ENCODE measurements at places on chromosomes 11 and 22.

DNA sequence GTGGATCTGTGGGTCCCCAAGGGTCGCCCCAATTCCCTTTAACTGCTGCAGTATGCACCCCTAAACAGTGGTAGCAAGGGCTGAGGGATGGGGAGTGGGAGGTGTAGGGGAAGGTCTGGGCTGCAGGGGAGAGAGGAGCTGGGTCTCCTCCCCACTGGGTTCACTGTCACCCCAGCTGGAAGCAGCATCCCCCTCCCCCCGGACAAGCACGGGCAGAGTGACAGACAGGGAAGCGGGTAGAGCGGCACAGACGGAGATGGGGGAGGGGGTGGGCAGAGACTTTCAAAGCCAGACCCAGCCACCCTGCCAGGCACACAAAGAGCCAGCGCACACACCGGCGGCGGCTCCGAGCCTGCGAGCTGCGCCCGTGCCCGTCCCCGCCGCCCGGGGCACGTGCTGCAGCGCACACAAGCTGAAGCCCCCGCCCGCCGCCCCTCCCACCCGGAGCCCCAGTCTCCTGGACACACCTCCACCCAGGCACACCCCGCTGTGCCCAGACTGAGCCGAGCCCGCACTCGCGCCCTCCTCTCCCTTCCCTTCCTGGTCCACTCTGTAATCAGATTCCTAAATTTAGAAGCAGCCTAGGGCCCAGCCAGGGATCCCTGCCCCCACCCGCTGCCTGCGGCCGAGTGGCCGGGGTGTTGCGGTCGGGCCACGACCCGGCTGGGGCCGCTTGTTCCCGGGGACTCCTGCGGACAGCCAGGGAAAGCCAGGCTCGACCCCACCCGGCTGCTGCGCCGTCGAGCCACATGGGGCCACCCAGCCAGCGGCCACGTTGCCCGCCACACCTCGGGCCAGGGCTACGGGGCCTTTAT lies 935 bp upstream of the RCOR2 start:
- no peaks in the 10 kb centered on the region for H3K27me3 ChIP-seq
- H3K27ac ChIP-seq: peak overlapping the region; percentile 85
- peaks cover 34% of the 10 kb centered on the region for H3K4me1 ChIP-seq
- H3K36me3 ChIP-seq: no peaks in the 10 kb centered on the region

DNA sequence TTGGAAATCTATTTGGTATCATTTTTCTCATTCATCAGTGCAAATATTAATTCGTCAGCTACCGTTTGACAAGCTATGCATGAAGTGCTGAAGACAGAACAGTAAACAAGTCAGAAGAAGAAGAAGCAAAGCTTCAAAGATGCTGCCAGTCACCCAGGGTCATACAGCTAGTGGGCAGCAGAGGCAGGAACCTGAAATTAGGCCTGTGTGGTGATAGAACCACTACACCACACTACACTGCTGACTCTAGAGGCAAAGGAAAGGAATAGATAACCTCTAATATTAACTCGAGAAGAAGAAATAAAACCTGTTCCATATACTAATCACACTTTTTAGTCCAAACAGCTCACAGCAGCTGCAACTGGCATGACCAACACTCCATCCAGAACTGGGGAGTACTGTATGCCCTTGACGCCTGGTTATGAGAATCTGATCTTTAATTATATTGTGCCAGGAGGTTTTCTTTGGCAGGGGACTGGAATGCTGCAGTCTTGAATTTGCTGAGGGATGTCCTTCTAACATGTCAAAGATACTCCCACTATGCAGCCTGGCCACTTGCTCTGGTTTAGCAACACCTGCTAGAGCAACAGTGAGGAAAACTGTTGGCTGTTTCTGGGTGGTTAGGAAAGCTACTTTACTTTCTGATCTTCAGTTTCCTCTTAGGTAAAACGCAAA lies 73.0 kb downstream of the PAK1 start:
- no peak overlapping the region for H3K27ac ChIP-seq
- no peaks in the 10 kb centered on the region for H3K4me1 ChIP-seq
- DNase-seq: no peak
- no peaks in the 10 kb centered on the region for H3K36me3 ChIP-seq
- no peaks in the 10 kb centered on the region for H3K27me3 ChIP-seq

DNA sequence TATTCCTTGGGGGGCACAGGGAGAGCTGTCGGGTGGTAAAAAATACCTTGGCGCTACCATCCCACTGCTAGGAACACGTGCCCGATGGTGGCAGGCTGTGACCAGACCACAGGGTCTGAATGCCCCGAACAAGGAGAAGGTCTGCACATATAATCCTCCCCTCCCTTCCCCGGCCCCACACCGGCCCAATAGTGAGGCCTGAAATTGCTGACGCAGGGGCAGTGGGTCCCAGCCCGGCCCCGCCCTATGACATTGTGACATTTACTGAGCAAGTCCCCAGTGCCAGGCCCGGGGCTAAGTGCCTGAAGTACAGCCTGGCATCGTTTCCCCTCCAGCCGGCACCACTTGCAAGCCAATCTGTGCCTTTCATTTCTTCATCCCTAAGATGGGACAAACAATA lies 19.5 kb downstream of the MN1 start:
- H3K36me3 ChIP-seq: no peaks in the 10 kb centered on the region
- H3K27me3 ChIP-seq: no peaks in the 10 kb centered on the region
- no peak overlapping the region for H3K27ac ChIP-seq
- no peak overlapping the region for H3K4me3 ChIP-seq

DNA sequence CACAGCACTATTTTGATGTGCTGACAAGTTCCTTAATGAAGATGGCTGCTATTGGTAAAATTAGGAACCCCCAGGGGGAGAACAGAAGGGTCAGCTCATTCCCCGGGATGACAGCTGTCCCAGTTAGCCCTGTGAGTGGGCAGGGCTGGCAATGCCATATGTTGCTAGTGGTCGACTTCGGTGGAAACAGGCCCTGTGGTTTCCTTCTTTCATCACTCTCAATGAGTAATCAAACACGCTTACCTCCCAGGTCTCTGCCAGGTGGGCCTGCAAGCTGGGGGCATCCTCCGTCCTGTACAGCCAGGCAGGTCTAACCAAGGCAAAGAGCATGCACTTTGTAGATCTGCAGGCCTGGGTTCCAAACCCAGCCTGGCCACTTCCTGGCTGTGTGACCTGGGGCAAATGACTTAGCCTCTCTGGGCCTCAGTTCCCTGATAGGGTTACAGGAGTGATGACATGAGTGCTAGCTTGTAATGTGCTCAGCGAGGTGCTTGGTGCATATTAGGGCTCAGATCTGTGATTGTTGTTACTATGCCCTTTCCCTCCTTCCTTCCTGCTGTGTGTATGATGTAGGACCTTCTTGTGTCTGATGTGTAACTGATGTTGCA lies 85.2 kb downstream of the TSPAN18 start:
- no peaks in the 10 kb centered on the region for H3K4me1 ChIP-seq
- H3K27ac ChIP-seq: no peak overlapping the region
- no peaks in the 10 kb centered on the region for H3K36me3 ChIP-seq
- H3K27me3 ChIP-seq: no peaks in the 10 kb centered on the region
- no peak for DNase-seq

GRCh38 chr11:82981852-82982251 lies 80.3 kb downstream of the DDIAS start:
- no peak overlapping the region for H3K27ac ChIP-seq
- no peaks in the 10 kb centered on the region for H3K27me3 ChIP-seq
- DNase-seq: no peak
- no peaks in the 10 kb centered on the region for H3K36me3 ChIP-seq

DNA sequence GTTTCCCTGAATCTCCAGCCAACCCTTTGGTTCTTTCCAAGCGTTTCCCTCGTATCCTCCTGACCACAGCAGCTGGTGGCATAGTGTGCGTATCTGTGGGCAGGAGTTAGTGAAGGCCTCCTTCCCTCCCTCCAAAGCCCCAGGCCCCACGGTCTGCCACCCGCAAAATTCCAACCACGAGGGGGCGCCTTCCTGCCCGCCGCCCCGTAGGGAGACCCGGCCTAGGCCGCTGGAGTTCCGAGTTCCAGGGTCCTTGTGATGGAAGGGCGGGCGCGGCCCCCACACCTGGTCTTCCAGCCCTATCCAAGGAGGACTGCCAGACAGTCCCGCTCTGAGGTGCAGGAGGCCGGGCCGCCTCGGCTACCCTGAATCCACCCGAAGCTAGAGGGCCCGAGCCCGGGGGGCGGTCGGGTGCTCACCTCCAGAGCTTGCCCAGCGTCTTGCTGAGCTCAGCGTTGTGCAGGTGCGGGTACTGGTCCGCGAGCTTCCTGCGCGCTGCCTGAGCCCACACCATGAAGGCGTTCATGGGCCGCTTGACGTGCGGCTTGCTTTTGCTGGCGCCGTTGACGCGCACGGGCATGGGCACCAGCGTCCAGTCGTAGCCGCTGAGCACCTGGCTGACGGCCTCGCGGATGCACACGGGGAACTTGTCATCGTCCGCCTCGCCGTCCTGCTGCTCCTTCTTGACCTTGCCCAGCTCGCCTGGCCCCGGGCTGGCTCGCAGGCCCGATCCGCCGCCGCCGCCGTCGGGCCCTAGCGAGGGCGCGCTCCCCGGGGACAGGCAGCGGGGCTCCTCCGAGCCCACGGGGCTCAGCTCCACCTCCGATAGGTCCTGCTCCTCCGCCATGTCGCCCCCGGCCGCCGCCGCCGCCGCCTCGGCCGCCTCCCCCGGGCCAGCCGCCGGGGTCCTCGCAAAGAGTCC lies 1.2 kb downstream of the SOX10 start:
- no peaks in the 10 kb centered on the region for H3K36me3 ChIP-seq
- no peak for DNase-seq
- H3K27me3 ChIP-seq: no peaks in the 10 kb centered on the region
- no peaks in the 10 kb centered on the region for H3K4me1 ChIP-seq

DNA sequence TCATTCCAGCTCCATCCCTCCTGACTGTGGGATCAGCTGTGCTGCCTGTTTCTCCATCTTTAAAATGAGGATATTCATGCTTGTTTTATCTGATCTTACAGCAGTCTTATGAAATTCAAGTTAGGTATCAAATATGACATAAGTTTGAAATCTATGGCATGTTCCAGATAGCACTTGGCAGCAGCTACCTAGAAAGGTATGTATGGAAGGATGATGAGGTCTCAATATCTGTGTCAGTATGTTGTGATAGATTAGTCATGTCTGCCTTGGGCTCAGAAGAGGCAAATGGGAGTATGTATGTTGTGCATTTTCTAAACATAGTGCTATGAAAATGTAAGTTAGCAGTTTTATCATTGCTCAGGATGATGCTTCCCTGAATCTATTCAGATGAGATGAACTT lies 122.1 kb downstream of the NAV2 start:
- no peak for DNase-seq
- H3K27me3 ChIP-seq: no peaks in the 10 kb centered on the region
- no peaks in the 10 kb centered on the region for H3K4me1 ChIP-seq
- no peak overlapping the region for H3K4me3 ChIP-seq
- H3K36me3 ChIP-seq: no peaks in the 10 kb centered on the region
- no peak overlapping the region for H3K27ac ChIP-seq

- no peaks in the 10 kb centered on the region for H3K27me3 ChIP-seq
- no peak for DNase-seq
- no peaks in the 10 kb centered on the region for H3K36me3 ChIP-seq
- no peaks in the 10 kb centered on the region for H3K4me1 ChIP-seq
- no peak overlapping the region for H3K4me3 ChIP-seq
These were observed 7.4 kb upstream of the NPTXR start for GRCh38 chr22:38850941-38851849.

DNA sequence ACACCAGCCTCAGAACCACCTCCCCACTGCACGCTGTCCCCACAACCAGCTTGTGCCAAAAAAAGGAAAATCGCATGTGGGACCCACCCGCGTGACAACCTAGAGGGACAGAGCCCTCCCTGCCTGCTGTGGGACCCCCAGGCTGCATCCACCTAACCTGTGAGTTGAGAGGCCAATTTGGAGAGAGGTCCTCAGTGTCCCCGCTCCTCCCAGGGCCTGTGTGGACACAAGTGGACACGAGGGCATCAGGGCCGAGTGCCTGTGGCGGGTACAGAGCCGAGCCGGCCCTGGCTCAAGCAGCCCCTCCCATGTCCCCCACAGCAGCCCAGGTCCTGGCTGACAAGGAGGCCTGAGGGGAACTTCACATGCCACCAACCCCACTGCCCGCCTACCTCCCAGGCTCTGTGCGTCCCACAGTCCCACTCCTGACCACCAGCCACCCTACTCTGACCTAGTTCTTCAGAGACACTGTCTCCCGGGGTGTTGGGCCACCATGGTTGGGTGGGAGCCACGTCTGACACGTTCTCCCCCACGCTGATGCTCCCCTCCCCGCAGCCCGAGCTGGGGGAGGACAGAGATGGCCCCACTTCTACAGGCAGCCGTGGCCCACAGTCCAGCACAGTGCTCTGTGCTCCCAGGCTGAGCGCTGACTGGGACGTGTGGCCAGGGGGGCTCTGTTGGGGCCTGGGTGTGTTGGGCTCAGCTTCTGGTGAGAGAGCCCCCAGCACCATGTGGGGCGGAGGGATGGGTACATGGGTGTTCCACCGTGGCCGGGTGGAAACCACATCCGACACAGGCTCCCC lies 19.2 kb downstream of the SELENOO start:
- H3K36me3 ChIP-seq: no peaks in the 10 kb centered on the region
- H3K4me1 ChIP-seq: no peaks in the 10 kb centered on the region
- no peaks in the 10 kb centered on the region for H3K27me3 ChIP-seq
- DNase-seq: no peak
- no peak overlapping the region for H3K4me3 ChIP-seq
- no peak overlapping the region for H3K27ac ChIP-seq

DNA sequence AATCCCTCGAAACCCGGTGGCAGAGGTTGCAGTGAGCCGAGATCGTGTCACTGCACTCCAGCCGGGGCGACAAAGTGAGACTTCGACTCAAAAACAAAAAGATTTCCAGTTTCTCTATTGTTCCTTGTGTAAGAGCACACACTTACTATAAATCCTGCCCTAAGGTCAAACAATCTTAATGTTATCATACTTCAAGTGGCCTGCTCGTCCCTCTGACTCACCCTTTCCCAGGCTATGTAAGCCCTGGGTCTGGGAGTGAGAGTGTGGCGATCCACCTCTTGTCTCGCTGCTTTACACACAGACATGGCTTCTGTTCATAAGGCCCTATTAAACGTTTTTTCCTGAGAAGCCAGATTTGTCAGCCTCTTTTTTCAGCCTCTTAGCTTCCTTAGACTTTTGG lies 24.4 kb upstream of the A4GALT start:
- no peak overlapping the region for H3K27ac ChIP-seq
- H3K4me1 ChIP-seq: no peaks in the 10 kb centered on the region
- DNase-seq: no peak

- no peak overlapping the region for H3K4me3 ChIP-seq
- no peak for DNase-seq
- no peaks in the 10 kb centered on the region for H3K27me3 ChIP-seq
- H3K27ac ChIP-seq: no peak overlapping the region
- no peaks in the 10 kb centered on the region for H3K36me3 ChIP-seq
- H3K4me1 ChIP-seq: no peaks in the 10 kb centered on the region
These were observed 19.4 kb upstream of the CTSD start for GRCh38 chr11:1782831-1783724.

GRCh38 chr11:65225279-65226102 lies 36.3 kb upstream of the POLA2 start:
- peak overlapping the region; percentile 72 for H3K27ac ChIP-seq
- no peaks in the 10 kb centered on the region for H3K27me3 ChIP-seq
- peak overlapping the region; percentile 39 for H3K4me3 ChIP-seq
- DNase-seq: peak; percentile 71
- H3K36me3 ChIP-seq: no peaks in the 10 kb centered on the region

GRCh38 chr11:28393348-28393747 lies 285.2 kb downstream of the METTL15 start:
- H3K27me3 ChIP-seq: no peaks in the 10 kb centered on the region
- no peak for DNase-seq
- H3K36me3 ChIP-seq: no peaks in the 10 kb centered on the region
- no peak overlapping the region for H3K27ac ChIP-seq
- H3K4me1 ChIP-seq: no peaks in the 10 kb centered on the region

- peaks cover 3% of the 10 kb centered on the region for H3K4me1 ChIP-seq
- H3K27ac ChIP-seq: no peak overlapping the region
- H3K36me3 ChIP-seq: no peaks in the 10 kb centered on the region
These were observed 64.6 kb upstream of the SESN3 start for GRCh38 chr11:95295382-95296149.

Data from uterus (tissue), 4 donors.